ENCODE measurements at places on chromosomes 2 and 18.

DNA sequence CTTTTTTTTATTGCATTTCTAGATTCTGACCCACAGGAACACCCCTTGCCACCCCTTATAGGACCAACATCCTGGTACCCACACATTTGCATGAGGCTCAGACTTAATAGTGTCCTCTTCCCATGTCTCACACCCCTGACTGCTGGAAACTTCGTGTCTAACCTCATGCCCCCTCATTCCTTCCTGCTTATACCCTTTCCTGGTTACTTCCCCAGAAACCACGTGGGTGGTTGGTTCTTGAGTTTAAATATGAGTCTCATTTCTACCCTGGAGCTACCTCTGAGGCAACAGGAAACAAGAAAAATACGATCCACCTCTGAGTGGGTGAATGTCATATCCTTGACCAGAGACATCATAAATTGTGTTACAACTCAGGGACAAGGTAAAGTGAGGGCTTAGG is 1.6 kb downstream of the TNP1 start:
- DNase-seq, result no peak

- DNase-seq, result no peak
These were observed 78.4 kb downstream of the DPP4 start for GRCh38 chr2:161995553-161996016.

GRCh38 chr2:106745468-106745867 is 140.5 kb downstream of the ST6GAL2 start:
- DNase-seq, result no peak

GRCh38 chr18:51516478-51517038 is 319.1 kb upstream of the MEX3C start:
- no peak for DNase-seq

GRCh38 chr2:120632796-120633646 is 102.6 kb upstream of the GLI2 start:
- DNase-seq, result no peak

DNA sequence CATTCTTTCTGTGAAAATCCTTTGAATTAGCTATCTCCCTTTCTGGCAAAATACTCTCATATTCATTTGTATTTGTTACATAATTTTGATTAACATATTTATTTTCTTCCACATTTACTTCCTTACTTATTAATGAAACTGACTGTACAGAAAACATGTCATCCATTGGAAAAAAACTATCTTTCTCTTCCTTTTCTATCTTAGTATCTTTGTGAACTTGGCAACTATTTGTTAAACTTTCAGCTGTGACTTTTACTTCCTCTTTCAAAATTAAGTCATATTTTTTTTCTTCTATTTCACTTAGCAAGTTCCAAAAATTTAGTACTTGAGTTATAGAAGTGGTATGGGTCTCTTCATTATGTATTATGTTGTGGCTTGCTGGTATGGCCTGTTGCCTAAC is 2.6 kb downstream of the RAD51AP2 start:
- peak; percentile 30 for DNase-seq

All from GM10248 (cell line).